Melanocyte of skin (primary cell): ENCODE measurements at places on chromosomes 7 and 10. TPM values are rescaled to one million over a fixed set of nuclear protein-coding genes. Genes with fewer than 3 reads are reported as not detected.

FFAR4 gene
- not detected in 2 replicates for total RNA-seq

GIMAP7 gene
- total RNA-seq, result not detected in 2 replicates

PLAU gene
- total RNA-seq, result 0.69 and 1.5 TPM in 2 replicates

KEL gene
- total RNA-seq, result 0.34 and 0.73 TPM in 2 replicates

NUTM2D gene
- 1.9 and 2.3 TPM in 2 replicates for total RNA-seq

ANXA8L1 gene
- not detected in 2 replicates for total RNA-seq

ZNF425 gene
- 1.7 and 2.2 TPM in 2 replicates for total RNA-seq

ITPRID1 gene
- not detected in 2 replicates for total RNA-seq

PTPRZ1 gene
- total RNA-seq, result 10.3 and 10.9 TPM in 2 replicates
